Activated T-helper 9 cell treated with anti-CD3 and anti-CD28 coated beads, Interleukin-2, amount 50 U/mL, for 16 hours (primary cell): ENCODE measurements at places on chromosomes 1 and 21.

- no peak for DNase-seq
Observed at GRCh38 chr1:27496604-27497155, 6.7 kb upstream of the WASF2 start.

DNA sequence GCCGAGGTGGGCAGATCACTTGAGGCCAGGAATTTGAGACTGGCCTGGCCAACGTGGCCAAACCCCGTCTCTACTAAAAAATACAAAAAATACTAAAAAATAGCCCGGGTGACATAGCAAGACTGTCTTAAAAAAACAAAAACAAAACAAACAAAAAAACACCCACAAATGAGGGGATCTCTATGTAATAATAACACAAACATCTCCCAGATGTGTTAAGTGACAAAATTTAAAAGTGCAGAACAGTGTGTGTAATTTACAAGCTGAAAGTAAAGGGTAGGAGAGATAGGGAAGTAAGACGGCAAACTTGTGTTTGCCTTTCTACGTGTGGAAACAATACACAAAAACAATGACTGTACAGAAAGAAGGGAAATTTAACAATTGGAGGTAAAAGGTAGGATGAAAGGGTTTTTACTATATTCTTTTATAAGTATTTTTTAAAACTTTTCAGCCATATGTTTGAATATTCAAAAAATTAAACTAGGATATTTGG, 36.3 kb downstream of the ARID4B start:
- DNase-seq = no peak

GRCh38 chr1:234495231-234495990, 16.4 kb upstream of the TARBP1 start:
- no peak for DNase-seq

DNA sequence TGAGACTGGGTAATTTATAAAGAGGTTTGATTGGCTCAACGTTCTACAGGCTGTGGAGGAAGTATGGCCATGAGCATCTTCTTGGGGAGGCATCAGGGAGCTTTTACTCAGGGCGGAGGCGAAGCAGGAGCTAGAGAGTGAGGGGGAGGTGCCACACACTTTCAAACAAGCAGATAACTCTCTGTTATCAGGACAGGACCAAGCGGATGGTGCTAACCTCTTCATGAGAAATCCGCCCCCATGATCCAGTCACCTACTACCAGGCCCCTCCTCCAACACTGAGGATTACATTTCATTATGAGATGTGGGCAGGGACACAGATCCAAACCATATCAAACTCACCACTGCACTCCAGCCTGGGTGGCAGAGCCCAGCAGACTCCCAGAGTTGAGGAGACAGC, 11.5 kb upstream of the LRRC47 start:
- no peak for DNase-seq

DNA sequence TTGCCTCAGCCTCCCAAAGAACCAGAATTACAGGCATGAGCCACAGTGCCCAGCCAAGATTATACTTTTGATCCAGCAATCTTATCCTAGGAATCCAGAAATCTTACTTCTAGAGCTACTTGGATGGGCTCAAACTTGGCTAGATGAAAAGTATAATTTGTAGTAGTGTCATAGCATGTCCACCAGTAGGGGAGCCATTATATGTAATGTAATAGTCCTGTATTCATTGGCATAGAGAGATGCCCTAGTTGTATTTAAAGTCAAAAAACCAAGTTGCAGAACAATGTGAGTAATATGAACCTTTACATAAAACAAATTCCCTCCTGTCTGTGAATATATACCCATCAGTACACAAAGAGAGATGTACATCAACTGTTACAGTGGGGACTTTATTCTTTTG, 83.9 kb downstream of the NOS1AP start:
- no peak for DNase-seq

DNA sequence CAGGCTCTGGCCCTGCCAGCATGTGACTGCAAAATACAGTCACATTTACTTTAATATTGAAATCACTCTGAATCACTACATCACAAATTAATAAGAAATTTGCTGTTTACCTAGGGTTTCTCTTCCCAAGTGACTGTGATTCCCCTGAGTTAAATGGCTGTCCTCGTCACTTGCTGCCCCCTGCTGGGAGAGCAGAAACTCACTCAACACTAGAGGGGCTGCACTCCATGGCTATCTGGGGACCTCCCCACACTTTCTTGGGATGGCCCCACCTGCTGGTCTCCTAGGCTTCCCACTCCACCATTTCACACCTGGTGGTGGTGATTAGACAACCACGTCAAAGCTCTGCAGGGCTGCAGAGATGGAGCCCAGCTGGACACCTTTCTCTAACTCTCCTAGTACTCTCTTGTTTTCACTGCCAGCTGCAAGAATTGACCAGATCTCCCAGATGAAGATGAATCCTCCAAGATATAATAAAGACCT, 63.4 kb downstream of the CD2 start:
- peak; percentile 71 for DNase-seq

DNA sequence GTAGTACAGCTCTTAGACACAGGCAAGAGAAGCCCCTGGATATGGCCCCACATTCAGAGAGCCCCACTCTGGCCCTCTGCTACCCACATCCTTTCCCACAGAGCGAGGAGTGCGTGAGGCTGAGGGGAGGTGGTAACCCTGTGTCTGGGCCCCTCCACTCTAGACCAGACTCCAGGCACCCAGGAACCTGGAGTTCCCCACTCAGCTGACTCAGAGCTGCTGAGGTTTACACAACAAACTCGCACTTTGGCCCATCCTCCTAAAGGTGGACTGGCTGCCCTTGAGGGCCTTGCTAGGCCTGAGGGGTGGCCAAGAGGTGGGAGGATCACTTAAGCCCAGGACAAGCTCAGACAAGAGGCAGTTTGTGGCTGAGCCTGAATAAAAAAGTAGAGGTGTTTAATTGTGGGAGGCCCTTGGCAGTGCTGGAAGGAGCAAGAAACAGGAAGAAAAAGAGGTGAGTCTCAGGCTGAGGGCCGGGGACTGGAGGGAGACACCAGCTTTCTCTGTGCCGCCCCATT, 10.7 kb downstream of the MR1 start:
- DNase-seq = no peak

GRCh38 chr1:33578557-33579448, 106.4 kb downstream of the ZSCAN20 start:
- no peak for DNase-seq

DNA sequence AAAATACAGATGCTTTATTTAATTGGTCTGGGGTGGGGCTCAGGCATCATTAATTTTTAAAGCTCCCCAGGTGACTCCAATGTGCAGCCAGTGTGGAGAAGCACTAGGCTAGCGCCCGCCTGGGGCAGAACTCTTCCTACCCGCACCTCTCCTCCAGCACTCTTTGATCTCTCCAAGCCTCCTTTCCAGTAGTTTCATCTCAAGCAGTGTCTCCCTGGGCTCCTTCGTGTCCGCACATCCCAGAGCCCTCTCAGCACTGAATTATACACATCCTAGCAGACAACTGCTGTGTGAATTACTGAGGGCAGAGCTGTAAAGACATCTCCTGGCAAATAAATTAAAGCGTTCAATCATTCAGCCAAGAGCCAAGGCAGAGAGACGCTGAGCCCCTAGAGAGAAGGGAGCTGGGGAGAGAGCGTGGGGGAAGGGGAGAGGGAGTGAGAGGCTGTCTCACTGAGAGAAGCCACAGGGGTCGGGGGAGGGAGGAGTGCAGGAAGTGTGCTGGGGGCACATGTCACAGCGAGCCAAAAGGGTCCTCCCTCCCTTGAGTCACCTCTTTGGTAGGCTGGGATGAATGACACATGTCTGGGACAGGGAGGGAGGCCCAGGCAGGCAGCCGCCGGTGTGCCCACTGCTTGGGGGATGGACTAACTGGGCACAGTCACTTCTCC, 21.0 kb upstream of the PARP1 start:
- DNase-seq = no peak

GRCh38 chr1:7293702-7294629, 477.1 kb upstream of the VAMP3 start:
- no peak for DNase-seq
